ENCODE measurements at places on chromosomes 11 and 22.

- no peak for DNase-seq
Measured at GRCh38 chr11:65653229-65654225, 9.2 kb downstream of the RELA start.

GRCh38 chr11:47499161-47499560 is 50.2 kb upstream of the RAPSN start:
- DNase-seq: no peak

DNA sequence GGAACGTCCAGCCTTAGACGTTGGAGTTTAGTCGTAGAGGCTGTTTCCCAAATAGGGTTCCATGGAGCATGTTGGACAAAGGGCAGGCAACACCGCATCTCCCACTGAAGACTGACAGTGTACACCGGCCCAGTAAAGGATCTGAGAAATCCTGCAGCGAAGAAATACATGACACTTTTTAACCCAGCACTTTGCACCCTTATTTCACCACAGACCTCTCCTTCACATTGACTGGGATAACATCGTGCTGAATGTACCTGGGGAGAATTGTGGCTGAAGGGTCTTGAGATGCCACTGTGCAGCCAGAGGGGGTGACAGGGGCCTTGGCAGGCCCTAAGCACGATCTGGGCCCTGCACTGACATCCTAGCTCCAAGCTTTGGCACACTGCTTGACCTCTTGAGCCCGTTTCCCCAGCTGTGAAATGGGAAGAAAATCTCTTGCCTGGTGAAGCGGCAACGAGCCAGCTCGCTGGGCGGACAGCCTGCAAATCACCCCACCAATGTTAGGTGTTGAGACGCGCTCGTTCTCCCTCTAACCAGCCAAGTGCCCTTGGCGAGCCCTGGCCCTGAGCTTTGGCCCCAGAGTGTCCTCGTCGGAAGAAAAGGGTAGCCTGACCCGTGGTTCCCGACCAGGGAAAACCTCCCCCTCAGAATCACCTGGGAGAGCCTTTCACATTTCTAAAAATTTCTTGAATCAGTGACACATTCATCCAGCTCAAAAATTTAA is 13.4 kb downstream of the CD5 start:
- DNase-seq: no peak

GRCh38 chr11:116221351-116221750 is 551.4 kb downstream of the BUD13 start:
- no peak for DNase-seq

- no peak for DNase-seq
Measured at GRCh38 chr11:69645801-69646492, 5.0 kb downstream of the CCND1 start.

GRCh38 chr11:86360775-86361395 is 13.8 kb upstream of the CCDC81 start:
- no peak for DNase-seq

DNA sequence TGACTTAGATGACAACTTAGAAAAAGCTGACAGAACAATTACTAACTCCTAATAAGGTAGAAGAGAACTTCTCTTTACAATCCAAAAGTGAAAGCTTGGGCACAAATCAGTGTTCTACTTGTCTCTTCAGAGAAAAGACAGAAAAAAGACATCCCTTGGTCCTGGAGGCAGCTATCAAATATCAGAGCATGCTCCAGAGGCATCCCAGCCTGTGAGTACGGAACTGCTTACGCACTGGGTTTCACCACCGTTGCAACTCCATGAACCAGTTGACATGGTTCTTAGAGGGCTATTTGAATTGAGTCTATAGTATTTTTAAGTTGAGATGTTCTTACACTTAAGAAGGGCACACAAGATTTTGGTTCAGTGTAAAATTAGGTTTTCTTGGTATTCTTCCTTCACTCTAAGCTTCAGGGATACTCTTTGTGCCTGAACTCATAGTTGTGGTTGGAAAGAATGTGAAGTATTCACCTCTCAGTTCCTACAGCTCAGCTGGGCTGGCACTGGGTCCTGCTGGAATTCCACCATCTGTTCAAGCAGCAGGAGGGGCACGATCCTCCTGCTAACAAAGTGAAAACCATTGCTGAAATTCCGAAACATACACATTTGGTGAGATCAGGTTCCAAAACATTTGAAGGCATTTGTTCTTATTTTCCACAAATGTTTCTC is 6.3 kb downstream of the AKIP1 start:
- no peak for DNase-seq

DNA sequence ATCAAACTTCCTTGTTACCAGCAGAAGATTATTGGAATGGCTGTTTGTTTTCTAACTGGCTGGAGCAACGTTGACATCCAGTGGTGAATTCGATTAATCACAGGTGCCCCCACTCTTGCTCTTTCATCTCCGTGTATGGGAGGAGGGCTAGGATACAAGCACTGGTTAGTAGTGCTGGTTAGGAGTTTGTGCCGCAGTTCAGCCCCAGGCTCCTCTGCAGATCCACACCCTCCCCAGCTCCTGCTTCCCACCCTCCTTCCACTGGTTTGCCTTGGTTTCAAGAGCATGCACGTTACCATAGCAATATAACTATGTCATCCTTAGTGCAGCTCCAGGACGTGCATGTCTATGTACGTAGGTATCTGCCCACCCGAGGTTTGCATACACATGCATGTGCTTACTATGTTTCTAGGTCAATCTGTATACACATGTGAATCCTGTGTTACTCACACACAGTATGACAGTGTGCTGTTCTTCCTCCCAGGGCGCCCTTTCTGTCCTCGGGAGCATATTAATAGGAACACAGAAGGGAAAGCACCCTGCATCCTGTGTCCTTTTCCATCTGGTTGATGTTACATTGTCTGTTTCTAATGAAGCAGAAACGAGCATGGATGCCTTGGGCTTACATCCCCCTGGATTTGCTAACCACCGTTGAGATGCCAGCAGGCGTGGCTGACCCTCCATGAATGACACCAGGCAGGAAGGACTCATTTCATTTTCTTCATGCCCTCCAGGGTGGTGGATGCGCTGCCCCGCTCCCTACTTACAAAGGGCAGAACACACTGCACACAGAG is 539.3 kb downstream of the OPCML start:
- no peak for DNase-seq

DNA sequence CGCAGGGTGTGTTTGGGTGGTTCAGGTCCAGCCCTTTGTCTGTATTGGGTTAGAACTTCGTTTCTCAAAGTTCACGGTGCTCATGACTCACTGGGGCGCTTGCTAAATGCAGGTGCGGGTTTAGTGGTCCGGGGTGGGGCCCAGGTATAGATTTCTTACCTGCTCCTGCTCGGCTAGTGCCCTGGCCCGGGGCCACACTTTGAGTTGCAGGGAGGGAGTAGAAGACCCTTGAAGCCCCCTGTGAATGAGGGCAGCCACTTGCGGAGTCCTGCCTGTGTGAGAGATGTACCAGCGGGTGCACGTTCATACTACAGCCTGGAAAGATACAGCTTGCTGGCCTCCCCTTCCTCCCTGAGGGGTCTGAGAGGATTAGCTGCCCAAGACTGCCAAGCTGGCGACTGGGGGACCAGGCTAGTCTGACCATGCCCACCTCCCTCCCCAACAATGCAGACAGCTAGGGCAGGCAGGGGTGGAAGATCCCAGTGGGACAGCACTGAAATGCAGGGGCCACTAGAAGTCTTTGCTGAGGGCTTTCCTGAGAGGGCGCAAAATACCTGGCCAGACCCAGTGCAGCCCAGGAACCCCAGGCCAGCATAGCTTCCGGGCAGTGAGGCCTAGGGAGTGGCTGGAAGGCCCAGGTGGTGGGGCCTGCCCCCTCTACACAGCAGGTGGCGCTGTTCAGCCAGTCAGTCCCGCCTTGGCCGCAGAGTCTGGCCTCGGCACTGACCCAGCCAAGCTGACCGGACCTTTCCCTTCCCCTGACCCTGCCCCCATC is 5.1 kb upstream of the MYRF start:
- DNase-seq: peak; percentile 15

DNA sequence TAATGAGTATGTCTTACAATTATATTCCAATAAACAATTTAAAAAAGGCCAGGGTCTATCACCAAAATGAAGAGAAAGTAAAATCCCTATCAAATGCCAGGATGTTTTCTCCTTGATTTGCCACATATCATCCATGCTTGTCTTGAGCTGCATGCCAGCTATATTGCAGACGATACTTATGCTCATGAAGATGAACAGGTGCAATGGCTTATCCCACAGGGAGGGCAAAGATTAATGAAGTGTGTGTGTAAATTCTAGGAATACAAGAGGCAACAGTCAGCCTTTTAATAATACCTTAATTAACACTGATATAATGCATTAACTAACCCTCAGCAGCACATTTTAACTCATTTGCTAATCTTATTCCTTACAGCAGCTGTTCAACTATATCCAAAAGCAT is 850.5 kb downstream of the KCNA4 start:
- no peak for DNase-seq

DNA sequence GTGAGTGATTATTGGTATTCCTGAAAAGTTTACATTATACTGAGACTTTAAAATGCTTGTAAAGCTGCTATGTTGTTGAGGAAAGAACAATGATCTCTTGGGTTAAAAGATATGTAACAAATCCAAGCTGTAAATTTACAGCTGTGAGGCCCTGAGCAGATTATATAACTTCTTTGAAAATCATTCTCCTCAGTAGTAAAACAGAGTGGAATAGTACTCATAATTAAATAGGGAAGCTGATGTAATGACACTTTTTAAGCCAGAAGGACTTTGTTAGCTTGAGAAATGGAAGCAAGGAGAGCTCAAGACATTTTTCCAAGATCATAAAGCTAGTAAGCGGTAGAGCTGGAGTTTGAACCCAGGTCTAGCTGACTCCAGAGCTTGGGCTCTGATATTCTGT is 363.9 kb downstream of the TMEM135 start:
- no peak for DNase-seq

DNA sequence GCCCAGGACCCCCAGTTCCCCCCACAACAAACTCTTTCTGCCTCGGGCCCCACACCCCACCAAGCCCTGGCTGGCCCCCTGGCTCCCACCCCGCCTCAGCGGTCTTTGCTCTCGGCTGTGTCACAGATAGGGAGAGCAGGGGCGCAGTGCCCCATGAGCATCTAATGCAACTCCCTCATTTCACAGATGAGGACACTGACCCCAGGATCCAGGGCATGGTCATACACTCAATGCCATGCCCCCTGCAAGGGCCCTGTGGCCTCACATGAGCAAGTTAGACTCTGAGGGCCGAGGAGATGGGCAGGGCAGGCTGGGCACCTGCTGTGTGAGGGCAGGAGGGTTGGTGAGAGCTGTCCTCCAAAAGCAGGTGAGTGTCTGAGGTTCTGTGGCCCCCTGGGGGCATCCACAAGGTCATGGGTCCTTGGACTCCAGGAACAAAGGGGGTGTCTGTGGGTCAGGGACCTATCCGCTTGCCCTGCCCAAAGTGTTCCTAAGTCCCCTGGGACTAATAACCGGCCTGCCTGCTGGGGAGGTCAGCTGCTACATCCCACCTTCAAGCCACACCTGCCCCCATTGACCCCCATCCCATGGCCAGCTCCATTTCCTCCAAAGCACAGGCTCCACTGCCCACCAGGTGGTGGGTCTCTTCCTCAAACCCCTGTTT is 2.5 kb downstream of the MIF start:
- no peak for DNase-seq

- no peak for DNase-seq
Measured at GRCh38 chr11:6745465-6746015, 26.2 kb downstream of the OR2AG2 start.

DNA sequence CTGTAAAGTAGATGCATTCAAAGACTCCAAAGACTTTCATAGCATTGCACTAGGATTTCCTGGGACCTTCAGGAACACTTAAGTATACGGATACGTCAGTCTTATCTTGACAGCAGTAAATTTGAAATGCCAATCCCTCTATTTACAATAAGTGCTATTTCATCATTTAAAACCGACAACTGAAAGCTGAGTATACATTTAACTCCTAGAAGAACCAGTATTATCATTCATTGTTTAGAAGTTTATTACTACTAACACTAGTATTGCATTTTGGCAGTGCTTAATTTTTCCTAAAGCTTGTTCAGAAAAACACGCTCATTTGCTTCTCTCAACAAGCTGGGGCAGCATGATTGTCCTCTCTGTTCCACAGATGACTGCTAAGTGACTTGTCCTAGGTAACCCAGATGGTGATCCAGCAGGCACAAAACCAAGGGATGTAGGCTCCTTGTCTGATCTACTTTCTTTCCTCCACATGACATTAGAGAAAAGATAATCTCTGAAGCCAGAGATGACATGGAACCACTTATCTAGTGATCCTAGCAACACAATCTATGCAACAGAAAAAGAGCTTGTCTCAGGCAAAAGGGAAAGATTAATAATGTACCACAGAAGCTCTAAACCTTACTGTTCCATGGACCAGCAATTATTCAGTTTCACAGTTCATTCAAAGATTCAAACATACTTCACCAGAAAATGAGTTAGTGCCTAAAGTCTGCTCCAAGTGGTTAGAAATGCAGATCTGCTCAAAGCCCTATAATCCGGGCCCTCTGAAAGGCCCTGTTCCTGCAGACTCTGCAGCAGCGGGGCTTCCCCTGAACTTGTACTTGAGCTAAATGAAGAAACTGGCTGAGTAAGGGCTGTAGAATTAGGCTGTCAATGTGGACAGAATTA is 5.2 kb downstream of the MAML2 start:
- no peak for DNase-seq
